LHCN-M2 (cell line): ENCODE measurements at places on chromosomes 11 and 22. TPM values are rescaled to one million over a fixed set of nuclear protein-coding genes. Genes with fewer than 3 reads are reported as not detected.

RELA gene
- total RNA-seq, result 26.5 and 34.0 TPM in 2 replicates

ELMOD1 gene
- 0.45 and 1.4 TPM in 2 replicates for total RNA-seq

FJX1 gene
- total RNA-seq, result 52.2 and 73.8 TPM in 2 replicates

SPON1 gene
- total RNA-seq, result not detected in 2 replicates

MS4A8 gene
- total RNA-seq, result not detected in 2 replicates

PATE4 gene
- total RNA-seq, result not detected in 2 replicates

MISFA gene
- total RNA-seq, result 0.06 and 3.7 TPM in 2 replicates

TSSK2 gene
- total RNA-seq, result not detected in 2 replicates

WT1 gene
- total RNA-seq, result 0.75 and 0.96 TPM in 2 replicates

GLYAT gene
- not detected in 2 replicates for total RNA-seq

RFPL3 gene
- total RNA-seq, result not detected in 2 replicates

RTN4R gene
- total RNA-seq, result 0.63 TPM in 1 of 2 replicates, not detected in the other

ANKK1 gene
- not detected in 2 replicates for total RNA-seq

TRIM22 gene
- 71.6 and 90.5 TPM in 2 replicates for total RNA-seq

AP5B1 gene
- 12.8 and 14.1 TPM in 2 replicates for total RNA-seq

FAT3 gene
- under 0.01 and 0.06 TPM in 2 replicates for total RNA-seq

RIBC2 gene
- 0.58 and 0.86 TPM in 2 replicates for total RNA-seq

MMP10 gene
- not detected in 2 replicates for total RNA-seq

ALX4 gene
- not detected in 2 replicates for total RNA-seq

TRIM51 gene
- total RNA-seq, result not detected in 2 replicates

FLRT1 gene
- total RNA-seq, result not detected in 2 replicates

NEAT1 gene
- total RNA-seq, result 29.4 and 37.8 TPM in 2 replicates

OR4D5 gene
- total RNA-seq, result not detected in 2 replicates

EHF gene
- total RNA-seq, result not detected in 2 replicates

DNAJB7 gene
- total RNA-seq, result not detected in 2 replicates

RIMBP3B gene
- 0.64 and 0.98 TPM in 2 replicates for total RNA-seq

ADAMTS15 gene
- 0.58 and 0.92 TPM in 2 replicates for total RNA-seq

ROBO4 gene
- total RNA-seq, result 23.4 and 26.9 TPM in 2 replicates

CCDC73 gene
- not detected in 2 replicates for total RNA-seq

KCNK4 gene
- not detected in 2 replicates for total RNA-seq
